Caudate nucleus (tissue), 63 donors: ENCODE measurements at places on chromosomes 12 and 14.
A peak's percentile ranks its signal among the peaks of the same experiment; 100 is the strongest.

DNA sequence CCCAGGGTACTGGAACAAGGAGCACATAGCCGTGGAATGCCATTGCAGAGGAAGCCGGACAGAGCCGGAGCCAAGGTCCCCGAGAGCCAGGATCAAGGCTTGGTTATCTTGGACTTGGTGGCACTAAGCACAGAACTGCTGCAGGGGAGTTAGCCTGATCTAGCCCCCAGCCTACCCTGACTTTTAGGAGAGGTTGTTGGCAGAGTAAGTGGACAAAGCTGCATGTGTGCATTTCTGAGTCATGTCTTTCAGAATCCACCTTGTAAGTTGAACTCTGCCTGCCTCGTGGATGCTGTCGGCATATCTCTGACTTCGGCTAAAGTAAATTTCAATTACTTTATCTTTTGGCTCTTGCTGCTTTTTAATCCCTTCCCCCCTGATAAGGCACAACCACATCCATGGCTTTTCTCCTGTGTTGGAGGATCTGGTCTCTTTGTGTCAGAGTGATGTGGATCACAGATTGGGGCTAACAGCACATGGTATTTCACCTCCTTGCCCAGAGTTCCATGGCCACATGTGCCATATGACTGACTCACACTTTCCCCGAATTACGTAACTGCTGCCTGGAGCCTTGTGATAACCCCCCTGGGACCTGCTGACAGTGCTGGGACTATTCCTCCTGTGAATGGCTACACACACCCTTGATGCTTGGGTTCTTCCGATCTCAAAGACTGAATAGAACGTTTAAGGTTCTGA, 240.3 kb downstream of the EMP1 start:
- no peak for DNase-seq

- DNase-seq, result no peak
Measured at GRCh38 chr12:26519462-26519861, 313.5 kb downstream of the ITPR2 start.

- no peak for DNase-seq
Measured at GRCh38 chr12:2668816-2669215, 126.0 kb upstream of the FKBP4 start.

- DNase-seq, result no peak
Measured at GRCh38 chr12:95096852-95097251, 23.4 kb upstream of the NR2C1 start.

DNA sequence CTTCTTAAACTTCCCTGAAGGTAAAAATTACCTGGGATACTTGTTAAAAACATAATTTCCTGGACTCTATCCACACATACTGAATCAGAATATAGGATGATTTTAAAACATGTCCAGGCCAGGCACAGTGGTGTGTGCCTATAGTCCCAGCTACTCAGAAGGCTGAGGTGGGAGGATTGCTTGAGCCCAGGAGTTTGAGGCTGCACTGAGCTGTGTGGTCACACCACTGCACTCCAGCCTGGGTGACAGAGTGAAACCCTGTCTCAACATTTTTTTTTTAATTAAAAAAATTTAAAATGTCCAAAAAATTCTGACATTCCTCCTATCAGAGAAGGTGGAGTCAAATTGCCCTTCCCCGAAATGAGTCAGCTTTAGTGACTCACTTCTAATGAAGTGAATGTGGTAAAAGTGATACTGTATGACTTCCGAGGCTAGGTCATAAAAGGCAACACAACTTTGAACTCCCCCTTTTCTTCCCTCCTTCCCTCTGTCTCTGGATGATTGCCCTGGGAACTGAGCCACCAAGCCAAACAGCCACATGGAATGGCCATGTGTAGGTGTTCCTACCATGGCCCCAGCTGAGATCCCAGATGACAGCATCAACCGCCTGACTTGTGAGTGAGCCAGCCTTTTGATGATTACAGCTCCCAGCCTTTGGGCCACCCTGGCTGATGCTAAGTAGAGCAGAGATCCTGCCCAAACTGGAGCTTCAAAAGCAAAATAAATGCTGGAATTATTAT, 36.3 kb downstream of the LIMA1 start:
- DNase-seq, result no peak

- DNase-seq, result no peak
Measured at GRCh38 chr12:25723336-25723735, 170.3 kb upstream of the LMNTD1 start.

GRCh38 chr12:45730348-45731189, 1.1 kb downstream of the ARID2 start:
- peak; percentile 54 for DNase-seq

GRCh38 chr12:64670919-64671639, 60.8 kb downstream of the RASSF3 start:
- DNase-seq, result no peak

GRCh38 chr12:89421092-89421835, 69.0 kb upstream of the DUSP6 start:
- DNase-seq, result no peak

GRCh38 chr14:105208738-105209075, 27.6 kb upstream of the NUDT14 start:
- no peak for DNase-seq

- no peak for DNase-seq
Measured at GRCh38 chr14:104228716-104229533, 90.5 kb downstream of the KIF26A start.

- peak; percentile 41 for DNase-seq
Measured at GRCh38 chr12:124740691-124741137, 123.0 kb downstream of the SCARB1 start.

DNA sequence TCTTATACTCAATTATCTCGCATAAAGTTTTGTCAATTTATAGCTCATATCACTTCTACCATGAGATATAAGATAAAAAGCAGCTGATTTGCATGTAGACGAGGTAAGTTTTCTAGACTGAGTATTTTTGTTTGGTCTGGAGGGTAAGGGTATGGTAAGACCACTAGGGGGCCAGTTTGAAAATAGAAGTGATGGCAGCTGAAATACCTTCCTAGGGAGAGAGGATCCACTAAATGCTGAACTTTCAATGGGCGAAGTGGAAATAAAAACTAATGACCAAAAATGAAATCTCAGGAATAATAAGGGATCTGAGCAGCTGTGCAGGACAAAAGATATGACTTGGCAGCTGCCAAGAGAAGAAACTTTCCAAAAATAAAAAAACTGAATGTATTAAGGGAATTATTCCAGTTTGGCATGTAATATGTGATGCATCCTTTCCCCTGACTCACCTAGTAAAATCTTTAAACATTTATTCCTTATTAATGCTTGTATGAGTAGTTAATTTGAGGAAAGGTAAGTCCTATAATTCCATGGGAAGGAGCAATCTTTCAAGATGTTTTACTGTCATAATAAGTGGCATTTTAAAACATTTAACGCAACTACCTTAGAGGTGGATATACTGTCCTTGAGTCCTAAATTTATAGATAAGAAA, 754.5 kb downstream of the C12orf50 start:
- no peak for DNase-seq

- DNase-seq, result peak; percentile 9
Measured at GRCh38 chr12:69701826-69702225, 2.7 kb upstream of the BEST3 start.

DNA sequence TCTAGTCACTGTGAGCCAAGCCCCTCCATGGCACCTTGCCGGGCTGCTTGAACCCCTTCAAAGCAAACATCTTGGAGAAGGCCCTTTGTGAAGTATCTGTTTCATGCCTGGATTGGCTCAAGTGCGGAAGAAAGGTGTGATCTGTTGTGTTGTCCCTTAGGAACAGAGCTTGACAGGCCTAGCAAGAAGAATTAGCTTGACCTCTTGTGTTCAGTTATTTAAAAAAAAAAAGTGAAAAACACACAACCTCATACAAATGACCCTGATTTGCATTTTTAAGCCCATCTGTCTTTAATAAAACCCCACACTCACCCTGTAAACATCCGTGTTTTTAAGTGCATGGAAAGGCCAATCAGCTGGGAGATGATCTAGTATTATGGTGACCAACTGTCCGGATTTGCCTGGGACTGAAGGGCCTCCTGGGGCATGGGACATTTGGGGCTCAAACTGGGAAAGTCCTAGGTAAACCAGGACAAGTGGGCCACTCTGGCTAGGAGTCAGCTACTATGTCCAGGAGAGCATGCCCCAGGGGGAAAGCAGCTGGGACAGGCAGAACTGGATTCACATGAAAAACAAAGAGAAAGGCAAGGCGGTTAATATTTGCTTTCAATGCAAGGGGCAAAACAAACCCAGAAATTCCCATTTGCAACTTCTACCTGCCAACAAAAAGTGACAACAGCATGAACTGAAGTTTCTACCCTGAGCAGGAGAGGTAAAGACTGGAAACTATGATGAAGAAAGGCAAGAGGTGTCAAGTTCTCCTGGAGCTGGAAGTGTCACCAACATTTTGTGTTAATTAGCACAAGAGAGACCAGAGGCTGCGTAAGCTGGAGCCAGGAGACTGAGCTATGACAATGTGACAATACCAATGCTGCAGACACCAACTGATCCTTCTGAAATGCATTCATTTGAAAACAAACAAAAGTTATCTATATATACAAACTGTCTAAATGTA, 78.6 kb downstream of the CLMN start:
- no peak for DNase-seq

GRCh38 chr14:31828946-31829868, 247.9 kb upstream of the ARHGAP5 start:
- no peak for DNase-seq

DNA sequence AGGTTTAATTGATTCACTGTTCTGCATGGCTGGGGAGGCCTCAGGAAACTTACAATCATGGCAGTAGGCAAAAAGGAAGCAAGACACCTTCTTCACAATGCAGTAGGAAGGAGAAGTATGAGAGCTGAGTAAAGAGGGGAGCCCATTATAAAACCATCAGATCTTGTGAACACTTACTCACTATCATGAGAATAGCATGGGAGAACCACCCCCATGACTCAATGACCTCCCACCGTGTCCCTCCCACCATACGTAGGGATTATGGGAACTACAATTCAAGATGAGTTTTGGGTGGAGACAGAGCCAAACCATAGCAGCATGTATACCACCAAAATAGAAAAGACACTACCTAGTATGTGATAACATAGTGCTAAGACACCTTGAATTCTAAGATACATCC, 2.9 kb upstream of the HMGA2 start:
- DNase-seq, result no peak

- DNase-seq, result no peak
Measured at GRCh38 chr12:96425951-96426350, 25.7 kb upstream of the CDK17 start.

DNA sequence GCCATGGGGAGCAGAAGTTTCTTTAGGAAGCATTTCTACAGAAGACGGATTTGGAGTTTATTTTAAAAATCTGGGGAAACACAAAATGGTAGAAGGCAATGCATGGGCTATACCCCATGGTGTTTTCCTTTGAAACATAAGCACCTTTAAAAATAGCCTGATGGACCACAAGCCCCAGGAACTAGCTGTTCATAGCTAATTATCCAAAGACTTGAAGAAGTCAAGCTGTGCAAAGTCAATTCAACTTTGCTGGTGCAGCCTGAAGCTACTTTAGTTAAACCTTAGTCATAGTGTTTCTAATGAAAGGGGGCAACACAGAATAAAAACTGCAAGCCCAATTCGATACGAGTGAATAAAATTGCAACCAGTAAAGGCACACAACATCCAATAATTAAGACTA, 732.5 kb downstream of the GALC start:
- no peak for DNase-seq

DNA sequence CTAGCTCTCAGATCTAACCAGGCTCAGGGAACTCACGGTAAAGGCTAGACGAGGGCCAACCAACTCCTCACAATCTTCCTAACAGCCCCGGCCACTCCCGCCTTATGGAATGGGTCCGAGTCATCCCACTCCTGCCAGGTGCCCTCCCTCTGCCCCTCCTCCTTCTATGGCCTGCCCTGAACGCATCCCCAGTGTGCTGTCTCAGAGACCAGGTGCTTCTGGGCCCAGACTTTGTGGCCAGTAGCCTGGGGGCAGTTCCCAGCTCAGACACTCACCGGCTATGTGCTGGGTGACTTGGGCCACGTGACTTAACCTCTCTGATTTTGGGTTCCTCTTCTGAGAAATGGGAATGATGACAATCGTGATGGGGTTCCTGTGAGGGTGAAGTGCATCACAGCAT, 22.5 kb downstream of the PAPLN start:
- DNase-seq, result no peak

DNA sequence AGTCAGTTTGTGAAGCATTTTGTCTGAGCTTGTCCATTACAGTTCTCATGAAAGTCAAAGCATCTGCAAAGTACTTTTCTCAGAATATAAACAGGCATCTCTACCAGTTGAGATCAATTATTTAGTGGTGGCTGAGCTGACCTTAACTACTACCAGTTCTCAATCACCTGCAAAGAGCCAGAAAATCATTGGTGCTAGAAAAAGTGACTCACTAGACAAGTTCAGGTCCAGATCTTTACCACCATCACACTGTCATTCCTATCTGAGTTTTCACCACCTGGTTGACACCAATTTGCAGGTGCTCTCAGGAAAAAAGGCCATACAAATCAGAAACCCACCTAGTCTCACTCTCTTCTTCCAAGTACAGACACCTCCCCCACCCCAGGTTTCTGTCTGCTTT, 33.3 kb downstream of the ITPR2 start:
- DNase-seq, result no peak

DNA sequence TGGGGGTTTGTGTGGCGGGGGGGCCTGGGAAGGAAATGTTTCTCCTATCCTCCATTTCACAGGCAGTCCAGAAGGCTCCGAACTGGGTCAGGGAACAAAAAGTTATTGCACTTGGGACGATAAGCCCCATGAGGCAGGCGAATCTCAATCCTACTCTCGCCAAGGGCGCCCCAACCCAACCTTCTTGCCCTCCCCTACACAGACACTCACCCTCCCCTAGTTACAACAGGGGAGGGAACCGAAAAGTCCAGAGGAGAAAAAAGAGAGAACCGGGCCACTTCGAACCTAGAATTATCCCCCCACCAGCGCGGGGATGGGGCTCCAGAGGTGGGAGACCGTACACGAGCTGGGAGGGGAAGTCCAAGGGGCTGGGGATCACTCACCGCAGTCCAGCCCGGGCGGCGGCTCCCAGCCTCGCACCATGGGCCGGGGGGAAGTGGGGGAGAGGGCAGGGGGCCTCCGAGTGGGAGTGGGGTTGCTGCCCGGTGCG, 357 bp downstream of the HOMEZ start:
- DNase-seq, result no peak

- no peak for DNase-seq
Measured at GRCh38 chr12:63981343-63981742, 136.8 kb downstream of the SRGAP1 start.

GRCh38 chr14:96204151-96205058, at the start of gene BDKRB2:
TSS of gene BDKRB2 (plus strand) at chr14:96204839. CDS start at chr14:96237108, 32,269 bp downstream.
- DNase-seq, result peak; percentile 18

DNA sequence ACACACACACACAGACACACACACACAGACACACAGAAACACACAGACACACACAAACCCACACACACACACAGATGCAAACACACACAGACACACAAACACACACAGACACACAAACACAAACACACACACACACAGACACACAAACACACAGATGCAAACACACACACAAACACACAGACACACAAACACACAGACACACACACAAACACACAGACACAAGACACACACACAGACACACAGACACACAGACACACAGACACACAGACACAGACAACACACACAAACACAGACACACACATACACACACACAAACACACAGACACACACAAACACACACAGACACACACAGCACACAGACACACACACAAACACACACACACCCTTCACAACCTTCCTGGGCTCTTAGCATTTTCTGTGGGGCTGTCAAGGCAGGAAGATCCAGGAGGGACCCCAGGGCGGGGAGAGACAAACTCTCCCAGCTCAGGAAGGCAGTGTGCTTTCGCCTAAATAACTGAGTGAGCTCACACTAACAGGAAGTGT, 24.2 kb upstream of the INF2 start:
- DNase-seq, result no peak
